Activated B cell treated with CpG ODN at 0.5 μM for 24 hours (primary cell): ENCODE measurements at places on chromosomes 1 and 21. TPM values are rescaled to one million over a fixed set of nuclear protein-coding genes. Genes with fewer than 3 reads are reported as not detected.

Gene MAP3K21
- total RNA-seq, result 1.5 TPM in 2 replicates

DNA sequence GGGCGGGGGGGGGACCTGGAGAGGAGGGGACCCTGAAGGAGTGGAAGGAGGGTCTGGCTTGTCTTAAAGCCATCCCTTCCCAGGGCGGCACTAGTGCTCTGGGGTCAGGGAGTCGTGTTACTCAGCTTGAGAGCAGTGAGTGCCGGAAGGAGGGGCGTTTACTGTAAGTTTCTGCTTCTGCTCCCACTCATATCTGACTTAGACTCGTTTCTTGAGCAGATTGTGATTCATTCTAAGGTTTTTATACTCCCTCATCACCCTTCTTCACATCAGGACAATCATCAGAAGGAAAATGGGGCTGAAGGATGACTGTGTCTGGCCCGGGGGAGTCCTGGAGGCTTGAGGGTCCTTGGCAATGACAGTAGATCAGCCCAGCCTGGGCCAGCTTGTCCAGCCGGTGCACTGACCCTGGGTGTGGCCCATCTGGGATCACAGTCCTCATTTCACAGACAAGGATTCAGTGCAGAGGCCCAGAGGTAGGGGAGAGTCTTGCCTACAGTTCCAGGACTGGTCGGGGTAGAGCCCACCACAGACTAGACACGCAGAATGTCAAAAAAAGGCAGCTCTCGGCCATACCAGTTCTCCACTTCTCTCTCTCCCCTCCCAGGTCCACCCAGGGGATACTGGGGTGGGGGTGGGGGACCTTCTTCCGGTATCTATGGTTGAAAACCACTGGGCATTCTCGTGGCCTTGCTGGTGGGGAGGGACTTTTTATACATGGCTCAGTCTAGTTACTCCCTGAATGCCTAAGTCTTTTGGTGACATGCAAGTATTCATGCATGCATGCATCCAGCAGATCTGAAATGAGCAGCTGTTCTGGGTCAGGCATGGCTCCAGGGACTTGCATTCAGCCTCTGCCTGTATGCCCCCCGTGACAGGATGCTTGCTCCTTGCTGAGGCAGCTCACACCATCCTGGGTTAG lies 5.1 kb downstream of the TNFRSF8 start:
- DNase-seq, result no peak

- DNase-seq, result no peak
These were observed 19.2 kb downstream of the ETV3 start for GRCh38 chr1:157119008-157119407.

GRCh38 chr1:46526691-46527291 lies 24.7 kb downstream of the KNCN start:
- no peak for DNase-seq

Gene RIT1
- 32.7 and 38.6 TPM in 2 replicates for total RNA-seq

DNA sequence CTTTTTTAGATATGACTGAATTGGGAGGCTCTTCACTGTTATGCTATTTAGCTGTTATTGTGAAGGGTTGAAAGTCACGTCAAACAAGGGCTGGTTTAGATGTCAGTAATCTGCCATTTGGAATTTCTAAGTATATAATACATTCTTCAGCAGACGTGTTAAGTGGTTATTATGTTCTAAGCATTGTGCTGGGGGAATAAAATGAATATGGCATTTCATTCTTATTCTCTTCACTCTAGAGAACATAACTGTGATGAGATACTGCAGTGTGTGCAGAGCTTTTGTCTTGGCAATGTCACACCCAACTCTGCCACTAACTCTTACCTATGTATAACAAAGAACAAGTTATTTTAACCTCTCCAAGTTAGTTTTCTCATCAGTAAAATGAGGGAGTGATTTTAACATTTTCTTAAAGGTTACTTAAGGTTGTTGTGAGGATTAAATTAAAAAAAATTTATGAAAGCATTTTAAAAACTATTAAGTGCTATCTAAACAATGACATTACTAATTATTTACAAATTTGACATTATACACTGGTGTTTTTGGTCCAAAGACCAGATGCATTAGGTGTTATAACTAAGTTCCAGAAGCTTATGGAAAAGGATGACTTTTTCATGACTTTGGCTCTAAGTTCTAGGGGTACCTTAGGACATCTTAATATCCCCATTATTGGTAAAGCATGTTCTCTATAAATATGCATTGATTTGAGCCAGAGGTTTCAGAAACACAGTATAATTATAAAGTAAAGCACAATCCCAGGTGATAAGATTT lies 58.3 kb downstream of the SLC30A7 start:
- no peak for DNase-seq

GRCh38 chr1:15799004-15799867 lies 8.2 kb downstream of the UQCRHL start:
- peak; percentile 20 for DNase-seq

Gene KRTAP20-3
- not detected in 2 replicates for total RNA-seq

- DNase-seq, result no peak
These were observed 87.2 kb upstream of the CNIH3 start for GRCh38 chr1:224528900-224529299.

GRCh38 chr1:156641761-156642264 lies at the start of gene BCAN:
BCAN (plus strand) TSS chr1:156642117; CDS start chr1:156646055, 3,938 bp downstream.
- no peak for DNase-seq

- DNase-seq, result no peak
These were observed 48.5 kb downstream of the UBE2U start for GRCh38 chr1:64251971-64252370.

Gene OLFML3
- total RNA-seq, result 0.27 and 0.29 TPM in 2 replicates

Gene C1QC
- not detected in 2 replicates for total RNA-seq

Gene GON4L
- 81.8 and 89.5 TPM in 2 replicates for total RNA-seq

Gene SLC5A9
- total RNA-seq, result not detected in 2 replicates

Gene LCE2C
- total RNA-seq, result not detected in 2 replicates

DNA sequence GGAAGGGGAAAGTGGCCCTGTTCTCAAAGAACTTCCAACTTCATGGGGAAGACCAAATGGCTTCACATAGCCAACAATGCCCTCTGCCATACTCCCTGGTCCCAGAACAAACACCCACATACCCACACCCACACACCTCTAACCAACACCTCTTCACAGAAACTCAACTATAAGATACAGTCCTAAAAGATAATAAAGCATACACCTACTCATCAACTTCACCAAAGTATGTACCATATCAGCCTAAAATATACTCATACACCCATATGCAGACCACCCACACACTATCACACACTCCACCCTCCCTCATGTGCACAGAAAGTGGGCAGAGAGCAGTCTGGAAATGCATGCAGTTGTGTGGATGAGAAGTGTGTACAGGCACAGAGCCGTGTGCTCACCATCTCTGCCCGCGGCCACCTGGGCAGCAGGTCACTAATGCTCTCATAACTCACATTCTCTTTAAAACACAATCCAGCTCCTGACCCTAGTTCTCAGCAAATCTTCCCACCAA lies 27.7 kb downstream of the IQGAP3 start:
- DNase-seq, result no peak

Gene TTC39A
- total RNA-seq, result 0.38 TPM in 1 of 2 replicates, not detected in the other

DNA sequence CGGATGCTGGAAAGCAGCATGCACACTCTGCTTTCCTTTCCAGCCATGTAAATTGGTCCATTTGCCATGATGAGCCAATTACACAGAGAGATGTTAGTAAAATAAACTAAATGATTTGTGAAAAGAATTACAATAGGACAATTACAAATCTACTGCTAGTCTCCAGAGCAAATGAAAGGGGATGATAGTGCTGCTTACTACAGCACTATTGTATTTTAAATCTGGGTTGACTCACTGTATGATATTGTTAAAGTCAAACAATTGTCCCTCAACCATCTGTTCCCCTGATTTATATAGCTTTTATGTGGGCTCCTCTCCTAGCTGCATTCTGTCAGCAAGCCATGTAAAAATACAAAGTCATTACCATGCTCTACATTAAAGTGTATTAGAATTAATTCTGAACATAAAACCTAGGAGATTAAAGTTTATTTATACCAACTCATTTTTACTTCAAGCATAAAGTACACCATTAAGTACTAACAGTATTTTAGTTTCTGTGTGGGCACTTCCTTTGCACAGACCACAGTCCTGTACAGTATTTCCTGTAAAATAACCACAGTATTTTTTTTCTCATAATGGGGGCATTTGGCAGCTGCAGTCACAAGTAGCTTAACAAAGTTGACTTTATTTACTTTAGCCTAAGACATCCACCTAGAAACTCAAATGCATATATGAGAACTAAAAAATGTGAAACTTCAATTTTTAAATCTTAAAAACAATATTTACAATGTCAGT lies 135.8 kb downstream of the VAV3 start:
- DNase-seq, result no peak

Gene MYOC
- total RNA-seq, result not detected in 2 replicates

DNA sequence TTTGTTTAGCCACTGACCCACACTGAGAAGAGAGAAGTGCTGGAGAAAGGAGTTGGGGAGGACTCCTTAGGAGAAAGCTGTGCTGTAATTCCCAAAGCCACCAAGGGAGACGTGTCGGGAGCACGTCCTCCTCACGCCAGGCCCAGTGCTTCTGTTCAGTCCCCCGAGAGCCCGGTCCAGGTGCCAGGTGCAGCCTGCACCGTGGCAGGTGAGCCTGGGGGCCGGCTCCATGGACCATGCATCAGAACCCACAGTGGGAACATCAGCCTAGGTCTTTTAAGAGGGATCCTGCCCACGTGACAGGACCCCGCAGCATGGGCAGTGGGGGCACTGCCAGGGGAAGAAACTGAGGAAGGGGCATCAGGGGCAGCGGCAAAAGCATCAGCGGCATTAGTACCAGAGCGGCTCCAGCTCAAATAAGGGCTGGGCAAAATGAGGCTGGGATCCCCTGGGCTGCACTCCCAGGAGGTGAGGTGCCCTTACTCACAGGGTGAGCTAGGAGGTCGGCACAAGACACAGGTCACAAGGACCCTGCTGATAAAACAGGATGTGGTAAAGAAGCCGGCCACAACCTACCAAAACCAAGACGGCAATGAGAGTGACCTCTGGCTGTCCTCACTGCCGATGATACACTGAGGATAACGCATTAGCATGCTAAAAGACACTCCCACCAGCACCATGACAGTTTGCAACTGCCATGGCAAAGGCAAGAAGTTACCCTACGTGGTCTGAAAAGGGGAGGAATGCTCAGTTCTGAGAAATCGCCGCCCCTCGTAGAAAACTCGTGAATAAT lies 24.6 kb upstream of the PRDM15 start:
- no peak for DNase-seq

Gene NUDT4B
- total RNA-seq, result 1.9 and 3.4 TPM in 2 replicates

GRCh38 chr1:86339014-86339812 lies 56.9 kb downstream of the ODF2L start:
- no peak for DNase-seq

Gene DLGAP3
- total RNA-seq, result 3.9 and 6.0 TPM in 2 replicates

- peak; percentile 23 for DNase-seq
These were observed 31.4 kb upstream of the WASF2 start for GRCh38 chr1:27521336-27521831.

DNA sequence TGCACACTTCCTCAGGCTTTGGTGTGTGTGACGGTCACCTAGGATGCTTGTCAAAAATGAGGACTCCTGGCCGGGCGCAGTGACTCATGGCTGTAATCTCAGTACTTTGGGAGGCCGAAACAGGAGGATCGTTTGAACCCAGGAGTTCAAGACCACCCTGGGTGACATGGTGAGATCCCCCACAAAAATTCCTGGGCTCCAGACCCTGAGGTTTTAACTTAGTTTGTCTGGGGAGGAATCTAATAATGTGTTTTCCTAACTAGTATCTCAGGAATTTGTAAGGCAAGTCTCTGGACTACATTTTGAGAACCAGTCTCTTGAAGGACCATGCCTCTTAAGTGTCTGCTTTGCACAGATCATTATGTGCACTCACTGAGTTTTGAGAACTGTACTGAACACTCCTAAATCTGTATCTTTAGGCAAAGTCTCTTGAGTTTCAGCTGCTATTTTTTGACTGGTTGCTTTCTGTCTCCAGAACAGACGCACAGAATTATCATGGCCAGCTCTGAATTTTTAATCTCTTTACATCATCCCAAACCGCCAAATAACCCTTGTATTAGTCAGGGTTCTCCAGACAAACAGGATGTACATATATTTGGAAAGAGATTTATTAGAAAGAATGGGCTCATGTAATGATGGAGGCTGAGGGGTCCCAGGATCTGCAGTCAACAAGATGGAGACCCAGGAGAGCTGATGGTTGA lies 45.5 kb upstream of the VANGL1 start:
- DNase-seq, result no peak

Gene LPGAT1
- total RNA-seq, result 39.2 and 43.6 TPM in 2 replicates

DNA sequence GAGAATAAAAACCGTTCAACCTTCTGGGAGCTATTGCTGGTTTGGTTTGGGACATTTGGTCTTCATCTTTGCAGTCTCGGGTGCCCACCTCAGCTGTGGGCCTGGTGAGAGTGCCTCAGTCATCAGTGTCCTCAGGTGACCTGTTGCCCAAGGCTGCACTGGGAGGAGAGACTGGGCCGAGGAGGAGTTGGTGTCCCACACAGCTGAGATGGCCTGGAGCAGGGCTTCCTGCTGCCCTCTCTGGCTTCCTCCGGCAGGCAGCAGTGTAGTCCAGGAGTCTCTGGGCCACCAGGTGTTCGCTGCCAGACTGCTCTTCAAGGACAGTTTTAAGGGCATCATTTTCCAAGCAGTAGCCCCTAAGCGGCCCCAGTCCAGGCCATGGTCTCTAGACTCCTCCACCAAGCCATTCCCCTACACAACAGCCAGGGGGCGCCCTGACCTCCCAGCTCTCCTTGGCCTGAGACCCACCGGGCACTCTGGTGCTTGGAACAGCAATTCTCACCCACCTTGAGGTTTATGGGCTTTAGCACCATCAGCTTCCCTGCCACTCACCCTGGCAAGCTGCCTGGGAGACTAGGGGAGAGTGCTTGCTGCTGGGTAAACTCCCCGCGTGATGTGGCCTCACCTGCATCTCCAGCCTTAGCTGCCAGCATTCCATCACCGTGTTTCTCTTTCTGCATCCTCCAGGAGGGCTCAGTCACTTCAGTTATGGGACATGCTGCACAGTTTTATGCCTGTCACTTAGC lies 9.1 kb upstream of the SYTL1 start:
- peak; percentile 49 for DNase-seq

DNA sequence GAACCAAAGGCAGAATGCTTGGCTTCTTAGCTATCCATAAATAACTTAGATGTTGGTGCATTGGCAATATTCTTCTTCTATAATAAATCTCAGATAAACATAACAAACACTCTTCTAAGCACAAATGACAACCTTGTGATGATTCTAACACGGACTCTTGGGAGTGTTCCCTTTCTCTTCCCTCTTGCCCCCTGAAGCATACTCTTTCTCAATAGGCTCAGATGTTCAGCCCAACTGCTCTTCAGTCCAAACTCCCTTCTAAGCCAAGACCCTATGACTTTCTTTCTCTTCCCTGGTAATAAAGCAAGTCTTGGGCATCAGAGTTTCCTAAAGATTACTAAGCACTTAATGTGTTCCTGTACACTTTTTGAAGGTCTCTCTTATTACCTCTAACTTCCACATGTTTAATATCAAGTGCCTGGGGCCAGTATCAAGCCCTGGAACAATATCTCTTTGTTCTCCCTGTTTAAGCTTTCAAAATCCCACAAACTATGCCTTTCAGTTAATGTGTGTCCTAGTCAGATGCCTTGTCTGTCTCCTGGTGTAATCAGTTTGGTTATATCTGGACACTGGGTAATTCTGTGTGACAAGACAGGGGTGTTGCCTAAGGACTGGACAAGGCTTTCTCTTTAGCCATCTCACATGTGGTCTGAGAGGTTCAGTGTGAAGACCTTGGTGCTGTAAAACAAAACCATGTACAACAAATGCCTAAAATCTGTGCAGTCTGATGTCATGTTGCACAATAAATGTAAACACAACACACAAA lies 92.9 kb upstream of the IVNS1ABP start:
- no peak for DNase-seq
